ENCODE measurements at places on chromosomes 6 and 20.
A peak's percentile ranks its signal among the peaks of the same experiment; 100 is the strongest.

DNA sequence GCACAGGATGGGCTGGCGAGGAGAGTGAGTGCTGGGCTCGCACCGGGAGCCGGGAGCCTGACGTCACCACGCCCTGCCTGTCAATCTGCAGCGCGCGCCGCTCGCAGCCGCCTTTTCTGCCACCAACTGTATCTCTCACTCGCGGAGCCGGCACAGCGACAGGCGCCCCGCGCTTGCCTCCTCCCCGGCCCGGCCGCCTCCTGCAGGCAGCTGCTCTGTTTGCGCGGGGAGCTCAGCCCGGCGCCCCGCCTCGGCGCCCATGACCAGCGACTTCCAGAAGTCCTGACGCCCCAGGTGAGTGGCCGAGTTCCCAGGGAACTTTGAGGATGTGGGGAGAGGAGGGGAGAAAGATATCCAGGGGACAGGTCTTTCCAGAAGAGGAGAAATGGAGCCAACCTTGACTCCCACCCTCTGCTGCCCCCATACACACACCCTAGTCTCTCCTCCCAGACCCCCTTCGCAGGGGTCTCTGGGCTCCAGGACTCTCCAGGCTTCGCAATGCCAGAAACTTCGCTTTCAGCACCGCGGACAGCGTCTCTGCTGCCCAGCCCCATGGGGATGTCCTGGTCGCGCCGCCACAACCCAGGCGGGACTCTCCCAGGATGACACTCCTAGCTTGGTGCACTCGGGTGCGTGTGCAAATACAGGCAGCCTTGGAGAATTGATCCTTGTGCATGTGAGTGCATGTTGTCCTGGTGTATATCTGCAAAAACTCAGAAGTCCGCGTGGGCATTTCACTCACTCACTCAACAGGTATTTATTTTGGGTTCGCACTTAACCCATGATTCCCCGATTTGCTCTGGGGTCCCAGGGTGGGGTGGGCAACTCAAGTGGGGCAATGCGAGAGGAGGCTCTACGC, at the start of gene GPR6:
Gene GPR6, plus strand, starts transcription at position 138 of the 859 bp plus-strand sequence. CDS start 802 bp downstream, outside the sequence.
- peak; percentile 22 for DNase-seq

GRCh38 chr6:75409286-75409685, 84.3 kb downstream of the FILIP1 start:
- DNase-seq, result no peak

DNA sequence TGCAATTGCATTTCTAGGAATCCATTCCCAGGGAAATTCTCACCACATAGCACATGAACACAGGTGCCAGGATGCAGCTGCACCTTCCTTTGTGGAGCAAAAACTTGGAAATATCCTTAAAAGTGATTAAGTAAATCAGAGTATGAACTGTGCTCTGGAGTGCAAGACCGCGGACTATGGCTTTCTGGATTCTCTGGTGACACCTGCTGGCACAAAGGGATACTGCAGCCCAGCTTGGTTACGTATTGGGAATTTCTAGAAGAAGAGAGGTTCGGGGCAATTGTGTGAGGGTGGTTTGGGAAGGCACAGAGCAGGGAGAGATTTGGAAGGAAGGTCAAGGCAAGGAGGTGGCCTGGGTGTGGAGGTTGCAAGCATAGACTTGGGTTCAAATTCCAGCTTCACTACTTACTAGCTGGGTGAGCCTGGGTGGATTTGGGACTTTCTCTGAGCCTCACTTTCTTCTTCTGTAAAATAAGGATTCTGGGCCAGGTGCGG, 15.9 kb upstream of the PEDS1 start:
- DNase-seq, result peak; percentile 88

- DNase-seq, result no peak
Observed at GRCh38 chr6:88161940-88162339, 4.2 kb downstream of the CNR1 start.

GRCh38 chr6:19827247-19827646, 9.9 kb upstream of the ID4 start:
- DNase-seq, result no peak

All from foreskin fibroblast (primary cell).